NCI-H146 (cell line): ENCODE measurements at places on chromosomes 7 and 10.

GRCh38 chr7:113083132-113083815 lies 3.4 kb downstream of the GPR85 start:
- DNase-seq, result no peak

- peak; percentile 29 for DNase-seq
Observed at GRCh38 chr7:786472-787255, 45.6 kb upstream of the SUN1 start.

DNA sequence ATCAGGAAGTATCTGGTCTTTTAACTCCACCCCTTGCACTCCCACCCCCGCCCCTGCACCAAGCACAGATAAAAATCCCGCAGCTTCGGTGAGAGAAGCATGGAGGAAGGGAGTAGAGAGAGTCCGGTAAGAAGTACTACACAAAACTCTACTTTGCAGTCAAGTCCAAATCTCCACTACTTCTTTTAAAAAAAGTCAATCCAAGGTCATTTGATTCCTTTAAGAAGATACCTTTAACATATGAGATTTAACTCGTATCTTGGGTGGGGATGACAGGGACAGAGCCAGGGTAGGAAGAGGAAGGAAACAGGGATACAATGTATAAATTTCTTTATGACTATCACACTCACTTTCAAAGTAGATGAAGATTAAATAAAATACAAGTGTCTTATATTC lies 132.1 kb downstream of the NRBF2 start:
- DNase-seq, result peak; percentile 59

GRCh38 chr7:38554586-38554985 lies 76.6 kb downstream of the AMPH start:
- no peak for DNase-seq

- no peak for DNase-seq
Observed at GRCh38 chr7:12423355-12423996, 19.8 kb upstream of the VWDE start.

DNA sequence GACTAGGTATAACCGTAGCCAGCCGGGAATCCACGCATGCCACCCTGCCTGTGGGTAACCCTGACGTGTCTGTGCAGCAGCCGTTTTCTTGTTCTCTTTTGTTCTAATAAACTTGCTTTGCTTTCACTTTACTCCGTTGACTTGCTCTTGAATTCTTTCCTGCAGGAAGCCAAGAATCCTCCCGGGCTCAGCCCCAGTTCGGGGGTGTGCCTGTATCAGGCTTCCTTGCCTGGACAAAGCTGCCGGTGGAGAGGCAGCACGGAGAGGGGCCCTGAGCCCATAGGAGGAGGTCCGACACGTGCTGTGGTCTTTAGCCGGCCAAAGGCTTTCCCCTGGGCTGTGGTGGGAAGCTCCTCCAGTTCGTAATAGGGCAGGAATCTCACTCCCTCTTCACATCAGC lies 256.5 kb upstream of the PPP2R2D start:
- no peak for DNase-seq

DNA sequence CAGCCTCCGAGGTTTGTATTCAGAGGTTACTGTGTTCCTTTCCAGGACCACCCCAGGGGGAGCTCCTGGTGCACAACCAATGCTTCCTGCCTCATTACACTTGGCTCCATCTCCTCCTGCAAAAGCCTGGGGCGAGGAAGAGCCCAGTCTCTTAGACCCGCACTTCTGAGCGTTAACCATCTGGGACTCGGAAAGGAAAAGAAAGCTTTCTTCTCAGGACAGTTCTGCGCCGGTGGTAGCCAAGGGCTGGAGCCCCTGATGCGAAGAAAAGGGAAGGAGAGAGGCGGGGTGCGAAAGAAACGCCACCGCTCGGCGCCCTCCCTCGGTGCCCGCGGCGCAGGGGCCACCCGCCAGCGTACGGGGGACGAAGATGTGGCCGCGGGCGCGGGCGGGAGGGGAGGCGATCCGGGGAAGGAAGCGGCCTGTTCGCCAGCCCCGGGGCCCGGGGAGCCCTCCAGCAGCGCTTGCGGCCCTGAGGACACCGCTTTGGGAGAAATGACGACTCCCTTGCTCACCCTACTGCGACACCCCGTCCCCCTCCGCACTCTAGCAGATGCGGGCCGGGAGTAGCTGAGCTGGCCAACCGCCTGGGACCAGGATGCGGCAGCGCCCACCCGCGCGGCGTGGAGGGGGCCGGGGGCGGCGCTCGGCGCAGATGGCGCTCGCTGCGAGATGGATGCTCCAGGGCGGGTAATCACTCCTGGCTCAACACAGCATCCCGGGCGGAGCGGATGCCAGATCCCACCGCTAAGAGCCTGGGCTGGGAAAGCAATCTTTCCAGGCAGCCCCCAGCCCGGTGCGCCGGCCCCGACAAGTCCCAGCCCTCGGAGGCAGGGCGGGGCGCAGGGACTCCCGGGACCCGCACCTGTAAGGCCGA lies 1.3 kb downstream of the NRCAM start:
- peak; percentile 80 for DNase-seq

DNA sequence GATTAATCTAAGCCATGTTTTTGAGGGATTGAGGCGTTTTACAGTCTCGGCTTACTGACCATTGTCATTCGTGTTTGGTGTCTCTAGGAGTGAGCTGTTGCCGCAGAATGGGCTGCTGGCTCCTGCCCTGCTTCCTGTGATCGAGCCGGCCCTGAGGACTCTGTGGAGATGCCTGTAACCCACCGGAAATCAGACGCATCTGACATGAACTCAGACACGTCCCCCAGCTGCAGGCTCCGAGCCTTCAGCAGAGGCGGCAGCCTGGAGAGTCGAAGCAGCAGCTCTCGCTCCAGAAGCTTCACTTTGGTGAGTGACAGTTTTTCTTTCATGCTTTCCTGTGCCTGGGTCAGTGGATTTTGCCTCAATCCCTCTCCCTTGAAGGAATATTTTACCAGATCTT lies 28.8 kb downstream of the PROSER2 start:
- no peak for DNase-seq

- DNase-seq, result no peak
Observed at GRCh38 chr7:4015371-4015770, 666.7 kb upstream of the FOXK1 start.

DNA sequence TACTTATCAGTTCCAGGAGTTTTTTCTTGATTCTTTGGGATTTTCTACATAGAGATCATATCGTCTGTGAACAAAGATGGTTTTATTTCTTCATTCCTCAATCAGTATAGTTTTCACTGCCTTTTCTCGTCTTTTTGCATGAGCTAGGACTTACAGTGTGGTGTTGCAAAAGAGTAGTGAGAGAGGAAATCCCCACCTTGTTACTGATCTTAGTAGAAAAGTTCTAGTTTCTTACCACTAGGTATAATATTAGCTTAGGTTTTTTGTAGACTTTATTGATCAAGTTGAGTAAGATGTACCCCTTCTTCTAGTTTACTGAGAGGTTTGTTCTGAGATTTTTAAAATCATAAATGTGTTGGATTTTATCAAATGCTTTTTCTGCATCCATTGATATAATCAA lies 123.3 kb downstream of the TMEM26 start:
- no peak for DNase-seq

DNA sequence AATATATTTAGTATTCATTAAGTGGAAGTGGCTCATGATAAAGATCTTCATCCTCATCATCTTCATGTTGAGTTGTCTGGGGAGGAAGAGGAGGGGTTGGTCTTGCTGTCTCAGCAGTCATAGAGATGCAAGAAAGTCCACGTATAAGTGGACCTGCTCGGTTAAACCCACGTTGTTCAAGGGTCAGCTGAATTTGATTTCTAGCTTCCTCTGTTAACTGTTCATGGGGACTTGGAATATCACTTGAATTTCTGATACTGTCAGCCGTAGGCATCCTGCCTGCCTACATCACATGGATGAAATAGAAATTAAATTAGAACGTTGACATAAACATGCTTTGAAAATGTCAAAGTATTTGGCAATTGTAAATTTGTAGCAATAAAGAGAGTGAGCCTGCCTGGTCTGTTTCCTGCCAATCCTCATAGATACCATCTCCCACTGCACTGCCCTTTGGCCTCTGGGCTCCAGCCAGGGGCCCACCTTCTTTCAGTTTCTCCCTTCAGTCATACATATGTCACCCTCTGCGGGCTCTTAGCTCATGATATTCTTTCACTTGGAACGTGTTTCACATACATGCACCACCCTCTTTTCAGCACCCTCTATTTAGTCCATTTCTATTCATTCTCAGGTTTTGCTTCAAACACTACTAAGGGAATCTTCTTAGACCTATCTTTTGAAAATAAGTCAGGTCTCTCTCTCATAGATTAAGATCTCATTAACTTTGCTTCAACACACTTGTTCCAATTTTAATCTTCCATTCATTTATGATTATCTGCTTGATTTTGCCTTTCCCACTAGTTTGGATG lies 376.3 kb downstream of the IPMK start:
- no peak for DNase-seq

GRCh38 chr7:117630501-117630900 lies 150.7 kb downstream of the CFTR start:
- no peak for DNase-seq

- DNase-seq, result no peak
Observed at GRCh38 chr7:148696787-148697186, 1.9 kb upstream of the CUL1 start.

- no peak for DNase-seq
Observed at GRCh38 chr7:40723829-40724228, 589.0 kb downstream of the SUGCT start.

DNA sequence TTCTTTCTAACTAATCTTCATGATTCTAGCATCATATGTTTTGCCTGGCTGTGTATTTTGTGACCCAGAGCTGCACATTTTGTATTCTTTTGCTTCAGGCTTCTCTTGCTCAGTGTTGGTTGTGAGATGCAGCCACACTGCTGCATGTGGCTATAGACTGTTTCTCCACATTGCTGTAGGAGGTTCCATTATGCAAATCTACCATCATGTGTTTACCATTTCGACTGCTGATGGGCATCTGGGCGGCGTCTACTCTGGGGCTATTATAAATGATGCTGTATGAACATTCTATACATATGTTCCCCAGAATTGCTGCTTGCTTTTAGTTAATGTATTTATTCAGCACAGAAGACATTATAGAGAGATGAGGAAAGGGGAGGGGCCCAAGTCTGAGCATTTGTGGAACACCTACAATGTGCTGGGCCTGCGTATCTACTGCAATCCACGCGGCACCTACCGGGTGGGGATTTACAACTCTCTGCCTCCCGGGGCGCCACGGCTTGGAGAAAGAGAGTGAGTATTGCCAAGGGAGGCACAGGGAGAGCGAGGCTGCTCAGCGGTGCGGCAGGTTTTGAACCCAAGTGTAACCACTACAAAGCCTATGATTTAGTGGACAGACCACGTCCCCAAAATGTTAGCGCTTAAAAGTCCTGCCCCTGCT lies 172.5 kb downstream of the PRKAG2 start:
- no peak for DNase-seq

GRCh38 chr7:5197811-5198210 lies 7.8 kb downstream of the WIPI2 start:
- no peak for DNase-seq

GRCh38 chr7:50781381-50782293 lies 1.1 kb downstream of the GRB10 start:
- DNase-seq, result no peak

- DNase-seq, result no peak
Observed at GRCh38 chr7:102817616-102818573, 69.1 kb downstream of the FAM185A start.

DNA sequence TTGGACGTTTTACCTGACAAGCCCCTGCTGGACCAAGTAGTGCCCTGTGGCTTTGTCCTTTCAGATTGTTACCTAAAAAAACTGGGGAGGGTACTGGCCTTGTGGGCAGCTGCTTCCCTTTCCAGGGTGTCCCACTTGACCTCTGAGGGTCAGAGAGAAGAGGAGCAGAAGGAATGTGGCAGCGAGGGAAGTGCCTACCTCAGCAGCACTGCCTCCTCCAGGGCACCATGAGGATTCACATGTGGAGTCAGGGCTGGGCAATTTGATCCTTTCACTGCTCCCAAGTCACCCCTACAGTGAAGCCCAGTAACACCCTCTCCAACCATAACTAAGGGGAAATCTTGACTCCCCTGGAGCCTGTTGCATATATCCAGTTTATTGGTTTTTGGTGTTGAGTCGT lies 64.6 kb downstream of the ITGB1 start:
- no peak for DNase-seq

GRCh38 chr7:152366662-152367061 lies 69.1 kb downstream of the KMT2C start:
- DNase-seq, result no peak

DNA sequence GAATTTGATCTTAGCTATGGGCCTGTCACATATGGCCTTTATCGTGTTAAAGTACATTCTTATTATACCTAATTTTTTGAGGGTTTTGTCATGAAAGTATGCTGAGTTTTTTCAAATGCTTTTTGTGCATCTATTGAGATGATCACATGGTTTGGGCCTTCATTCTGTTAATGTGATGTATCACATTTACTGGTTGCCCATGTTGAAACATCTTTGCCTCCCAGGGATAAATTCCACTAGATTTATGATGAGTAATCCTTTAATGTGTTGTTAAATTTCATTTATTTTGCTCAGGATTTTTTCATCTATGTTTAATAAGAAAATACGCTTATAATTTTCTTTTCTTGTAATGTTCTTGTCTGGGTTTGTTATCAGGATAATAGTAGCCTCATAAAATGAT lies 442.0 kb downstream of the MDFIC start:
- DNase-seq, result no peak

DNA sequence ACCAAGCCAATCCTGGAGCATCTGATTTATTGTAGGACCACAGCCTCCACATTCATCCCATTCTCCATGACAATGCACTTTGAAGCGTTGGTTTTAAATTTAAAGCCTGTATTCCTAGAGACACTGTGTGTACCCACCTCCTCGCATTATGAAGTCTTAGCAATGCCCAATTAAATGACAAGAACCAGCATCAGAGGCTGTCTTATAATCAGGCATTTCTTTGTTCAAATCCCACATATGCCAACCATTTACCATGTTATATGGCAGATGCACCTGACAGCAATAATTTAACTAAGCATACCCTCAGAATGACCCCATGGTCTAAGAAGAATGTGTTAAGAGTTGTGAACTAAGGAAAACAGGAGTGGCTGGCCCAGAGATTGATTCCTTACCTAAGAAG lies 188.2 kb downstream of the IPMK start:
- DNase-seq, result no peak

- DNase-seq, result peak; percentile 81
Observed at GRCh38 chr7:4479367-4480039, 202.6 kb upstream of the FOXK1 start.

GRCh38 chr10:117502421-117503243 lies 39.9 kb upstream of the EMX2 start:
- DNase-seq, result no peak

DNA sequence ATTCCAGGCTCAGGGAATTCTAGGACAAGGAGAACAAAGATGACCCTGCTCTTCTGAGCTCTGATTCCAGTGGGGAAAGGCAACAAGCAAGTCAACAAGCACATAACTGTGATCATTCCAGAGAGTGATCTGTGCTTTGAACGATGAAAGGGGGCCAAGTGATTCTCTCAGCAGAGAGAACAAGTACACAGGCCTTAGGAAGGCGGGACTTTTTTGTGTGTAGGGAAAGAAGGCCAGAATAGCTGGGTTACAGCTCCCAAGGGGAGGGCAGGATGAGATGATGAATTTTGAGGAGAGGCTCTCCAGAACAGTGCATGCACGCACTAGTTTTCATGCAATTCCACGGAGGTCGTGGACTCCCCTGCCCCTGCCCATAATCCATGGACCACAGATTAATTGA lies 565.2 kb downstream of the SDK1 start:
- DNase-seq, result no peak

GRCh38 chr10:1601406-1601805 lies 135.9 kb downstream of the ADARB2 start:
- no peak for DNase-seq

- DNase-seq, result no peak
Observed at GRCh38 chr10:97601268-97602215, 12.0 kb downstream of the C10orf62 start.
